Sciatic nerve (tissue), 2 donors: ENCODE measurements at places on chromosomes 6 and 20. TPM values are rescaled to one million over a fixed set of nuclear protein-coding genes. Genes with fewer than 3 reads are reported as not detected.

Gene CALHM5
- total RNA-seq, result 5.3 TPM

GRCh38 chr6:157535340-157536222, 154.6 kb downstream of the ZDHHC14 start:
- DNase-seq, result no peak

GRCh38 chr6:130466748-130467061, 100.9 kb downstream of the TMEM200A start:
- DNase-seq, result no peak

Gene RIMS1
- 3.4 TPM for total RNA-seq

GRCh38 chr20:23857962-23858595, 21.5 kb downstream of the CST5 start:
- DNase-seq, result no peak

Gene ME1
- total RNA-seq, result 30.5 TPM

DNA sequence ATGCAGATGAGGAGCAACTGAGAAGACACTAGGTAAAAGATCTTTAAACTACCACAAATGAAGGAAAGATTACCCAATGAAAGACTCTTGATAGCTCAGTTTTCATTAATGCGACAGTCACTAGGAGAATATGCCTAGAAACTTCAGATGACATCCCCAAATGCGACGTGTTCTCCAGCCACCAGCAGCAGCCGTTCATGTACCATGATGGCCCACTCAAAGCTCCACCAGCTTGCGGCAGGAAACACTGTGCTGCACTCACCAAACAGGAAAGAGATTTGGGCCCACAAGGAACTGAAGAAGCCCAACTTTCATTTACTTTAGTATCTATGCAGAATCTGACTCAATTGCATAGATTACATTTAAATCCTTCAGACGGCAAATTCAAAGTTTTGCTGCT, 7.5 kb downstream of the DIDO1 start:
- no peak for DNase-seq

DNA sequence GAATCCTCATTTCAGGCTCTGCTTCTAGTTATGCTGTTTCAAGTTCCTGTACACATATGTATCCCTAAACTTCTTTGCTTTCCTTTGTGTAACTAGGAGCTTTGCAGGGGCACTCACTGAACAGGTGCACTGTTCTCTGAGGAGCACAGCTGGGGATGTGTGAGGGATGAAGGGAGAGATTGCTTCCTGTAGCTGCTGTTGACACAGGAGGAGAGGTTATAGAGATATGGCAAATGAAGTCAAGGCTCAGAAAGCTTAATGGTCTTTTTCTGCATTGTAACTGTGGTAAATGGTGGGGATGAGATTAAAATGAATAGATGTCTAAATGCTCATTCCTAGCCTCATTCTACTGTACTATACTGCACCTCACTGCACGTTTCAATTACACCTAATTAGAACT, 454.3 kb downstream of the BTBD3 start:
- no peak for DNase-seq

Gene PHACTR3
- not detected for total RNA-seq
